GM23338 (cell line): ENCODE measurements at places on chromosomes 11 and 22. TPM values are rescaled to one million over a fixed set of nuclear protein-coding genes. Genes with fewer than 3 reads are reported as not detected.

Gene TMEM191B
- 3.6 and 26.3 TPM in 2 replicates for total RNA-seq

Gene FGF4
- total RNA-seq = 9.2 and 13.1 TPM in 2 replicates

Gene KDELR3
- total RNA-seq = 5.6 and 11.1 TPM in 2 replicates

Gene OR2AT4
- not detected in 2 replicates for total RNA-seq

- no peak overlapping the region for H3K27ac ChIP-seq
- peaks cover 5% of the 10 kb centered on the region; the same call in 1 of the 2 replicates for H3K4me1 ChIP-seq
- H3K4me3 ChIP-seq = no peak overlapping the region
- DNase-seq = no peak
Measured at GRCh38 chr11:27239305-27239942, 123.6 kb downstream of the CCDC34 start.

DNA sequence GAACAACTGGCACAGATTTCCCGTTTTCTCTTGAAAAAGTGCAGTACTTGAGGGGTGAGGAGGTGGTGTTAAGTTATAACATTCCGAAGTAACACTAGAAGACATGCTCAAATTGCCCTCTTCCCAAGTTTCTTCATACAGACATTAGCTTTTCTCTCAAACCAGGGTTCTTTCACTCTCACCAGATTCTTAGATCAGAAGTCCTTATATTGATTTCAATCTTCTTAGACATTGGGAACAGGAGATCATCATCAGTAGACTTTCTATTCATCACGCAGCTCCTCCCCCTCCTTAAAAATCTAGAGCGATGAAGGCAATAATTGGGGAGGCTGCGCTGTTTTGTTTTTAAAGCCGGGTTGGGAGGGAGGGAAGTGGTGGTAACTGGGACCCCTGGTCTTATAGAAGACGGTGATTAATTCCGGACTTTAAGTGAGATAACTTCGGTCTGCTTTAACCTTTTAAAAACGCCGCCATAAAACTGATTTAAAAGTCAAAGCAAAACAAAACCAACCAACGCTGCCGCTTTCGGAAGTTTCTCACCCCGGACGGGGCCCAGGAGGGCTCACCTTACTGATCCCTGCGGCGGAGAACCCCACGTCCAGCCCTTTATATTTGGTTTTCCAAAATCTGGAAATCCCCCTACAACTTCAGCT, 665 bp downstream of the USP28 start:
- H3K36me3 ChIP-seq = peaks cover 17% of the 10 kb centered on the region
- peaks cover 39% of the 10 kb centered on the region for H3K4me1 ChIP-seq
- H3K4me3 ChIP-seq = peak overlapping the region; percentile 74
- peak overlapping the region; percentile 72; the same call in 1 of the 2 replicates for H3K27ac ChIP-seq

GRCh38 chr11:61889831-61890230, 1.5 kb downstream of the FADS3 start:
- peaks cover 4% of the 10 kb centered on the region; the same call in 1 of the 2 replicates for H3K4me1 ChIP-seq
- H3K27me3 ChIP-seq = no peaks in the 10 kb centered on the region
- H3K4me3 ChIP-seq = peak overlapping the region; percentile 82; the same call in 1 of the 2 replicates
- H3K27ac ChIP-seq = no peak overlapping the region
- DNase-seq = no peak

DNA sequence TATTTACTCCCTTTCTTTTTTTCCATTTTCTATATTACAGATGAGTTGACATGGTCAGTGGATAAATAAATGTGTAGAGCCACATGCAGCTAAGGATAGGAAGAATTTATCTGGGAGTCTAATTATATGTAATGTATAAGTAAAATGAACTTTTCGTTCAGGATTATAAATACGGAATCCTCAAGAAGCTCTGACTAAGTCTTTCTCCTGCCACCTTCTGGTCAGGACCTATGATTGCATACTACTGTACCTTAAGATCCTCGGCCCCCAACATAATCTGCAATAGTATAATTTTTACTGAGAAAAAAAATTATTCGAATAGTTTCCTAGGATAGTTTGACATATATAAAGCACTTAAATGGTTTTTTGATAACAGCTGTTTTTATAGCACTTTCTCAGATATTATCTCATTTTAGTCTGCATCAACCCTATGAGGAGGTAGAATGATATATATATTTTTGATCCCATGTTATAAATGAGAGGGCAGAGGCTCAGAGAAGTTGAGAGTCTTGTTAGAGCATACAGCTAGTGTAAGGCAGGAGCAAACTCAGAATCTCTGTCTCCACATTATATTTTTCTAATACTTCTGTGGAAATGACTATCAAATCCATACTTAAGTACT, 36.1 kb downstream of the CCDC90B start:
- no peak overlapping the region for H3K4me3 ChIP-seq
- H3K4me1 ChIP-seq = no peaks in the 10 kb centered on the region
- no peak overlapping the region for H3K27ac ChIP-seq
- H3K36me3 ChIP-seq = no peaks in the 10 kb centered on the region
- H3K27me3 ChIP-seq = no peaks in the 10 kb centered on the region

DNA sequence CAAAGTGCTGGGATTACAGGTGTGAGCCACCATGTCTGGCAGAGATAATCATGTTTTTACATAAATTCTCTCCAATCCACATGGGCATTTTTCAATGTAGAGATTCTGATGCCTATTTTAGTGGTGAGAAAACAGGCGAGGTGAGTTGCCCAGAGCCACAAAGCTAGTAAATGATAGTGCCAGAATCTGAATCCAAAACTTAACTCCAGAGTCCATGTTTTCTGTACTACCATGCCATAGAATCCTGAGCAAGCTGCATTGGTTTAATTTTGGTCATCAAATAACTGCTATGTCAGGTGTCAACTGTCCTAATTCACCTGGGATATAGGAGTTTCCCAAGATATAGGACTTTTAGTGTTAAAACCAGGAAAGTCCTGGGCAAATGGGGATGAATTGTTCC, 13.6 kb downstream of the NEFH start:
- H3K4me3 ChIP-seq = no peak overlapping the region
- no peaks in the 10 kb centered on the region for H3K27me3 ChIP-seq
- no peak overlapping the region for H3K27ac ChIP-seq
- no peaks in the 10 kb centered on the region for H3K4me1 ChIP-seq

DNA sequence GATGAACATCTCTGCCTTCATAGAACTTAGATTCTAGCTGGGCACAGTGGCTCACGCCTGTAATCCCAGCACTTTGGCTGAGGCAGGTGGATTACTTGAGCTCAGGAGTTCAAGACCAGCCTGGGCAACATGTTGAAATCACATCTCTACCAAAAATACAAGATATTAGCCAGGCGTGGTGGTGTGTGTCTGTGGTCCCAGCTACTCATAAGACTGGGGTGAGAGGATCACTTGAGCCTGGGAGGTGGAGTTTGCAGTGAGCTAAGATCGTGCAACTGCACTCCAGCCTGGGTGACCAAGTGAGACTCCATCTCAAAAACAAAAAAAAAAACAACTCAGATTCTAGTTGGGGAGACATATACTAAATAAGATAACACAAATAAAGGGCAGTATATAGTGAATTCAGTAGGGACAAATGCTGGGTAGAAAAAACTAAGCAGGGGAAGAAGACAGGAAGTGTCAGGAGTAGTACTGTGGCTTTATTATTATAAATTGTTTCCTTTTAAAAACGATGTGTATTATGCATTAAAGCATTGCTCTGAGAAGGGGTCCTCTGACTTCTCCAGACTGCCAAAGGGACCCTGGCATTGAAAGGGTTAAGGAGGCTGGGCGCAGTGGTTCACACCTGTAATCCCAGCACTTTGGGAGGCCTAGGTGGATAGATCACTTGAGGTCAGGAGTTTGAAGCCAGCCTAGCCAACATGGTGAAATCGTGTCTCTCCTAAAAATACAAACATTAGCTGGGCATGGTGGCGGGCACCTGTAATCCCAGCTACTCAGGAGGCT, 46.7 kb downstream of the PACS1 start:
- H3K27me3 ChIP-seq = no peaks in the 10 kb centered on the region
- no peak for DNase-seq
- no peak overlapping the region for H3K4me3 ChIP-seq

GRCh38 chr11:26947379-26947844, 46.5 kb upstream of the FIBIN start:
- H3K4me1 ChIP-seq = peaks cover 19% of the 10 kb centered on the region; the same call in 1 of the 2 replicates
- no peak overlapping the region for H3K27ac ChIP-seq
- DNase-seq = no peak
- no peaks in the 10 kb centered on the region for H3K36me3 ChIP-seq
- H3K27me3 ChIP-seq = no peaks in the 10 kb centered on the region
